NCI-H2081 treated with DMSO at 0.1 percent for 48 hours (cell line): ENCODE measurements at places on chromosomes 2 and 18.

GRCh38 chr2:207937823-207938222 is 87.5 kb downstream of the PLEKHM3 start:
- DNase-seq, result no peak

DNA sequence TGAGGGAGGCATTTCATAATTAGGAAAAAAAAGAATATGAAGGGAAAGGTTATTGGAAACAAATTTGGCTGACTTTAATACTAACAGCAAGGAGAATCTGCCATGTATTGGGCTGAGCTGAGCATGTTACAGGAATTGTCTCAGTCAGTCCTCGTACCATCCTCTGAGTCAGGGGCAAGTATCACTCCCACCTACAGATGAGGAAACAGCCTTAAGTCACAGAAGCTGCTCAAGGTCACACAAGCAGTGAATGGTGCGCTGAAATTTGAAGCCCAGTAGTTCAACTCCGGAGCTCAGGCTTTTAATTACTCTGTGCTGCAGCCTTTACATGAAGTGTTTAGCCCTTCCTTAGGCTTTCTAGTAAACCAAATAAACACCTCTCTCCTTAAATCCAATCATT is 17.3 kb downstream of the PROKR1 start:
- no peak for DNase-seq

DNA sequence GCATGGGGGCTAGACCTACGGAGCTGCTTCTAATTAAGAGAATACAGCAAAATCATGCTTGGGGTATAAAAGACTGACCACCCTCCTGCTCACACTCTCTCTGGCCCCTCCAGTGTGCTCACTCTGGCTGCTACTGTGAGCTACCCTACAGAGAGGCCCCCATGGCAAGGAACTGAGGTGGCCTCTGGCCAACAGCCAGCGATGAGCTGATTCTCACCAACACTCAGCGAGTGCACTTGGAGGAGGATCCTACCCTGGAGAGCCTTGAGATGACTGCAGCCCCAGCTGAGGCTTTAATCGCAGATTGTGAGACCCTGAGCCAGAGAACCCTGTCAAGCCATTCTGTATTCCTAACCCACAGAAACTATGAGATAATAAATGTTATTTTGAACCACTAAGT is 88.2 kb downstream of the GFPT1 start:
- no peak for DNase-seq

GRCh38 chr2:82998781-82999180 is 1460.3 kb downstream of the SUCLG1 start:
- no peak for DNase-seq

GRCh38 chr2:1455466-1455865 is 42.2 kb downstream of the TPO start:
- DNase-seq, result no peak

DNA sequence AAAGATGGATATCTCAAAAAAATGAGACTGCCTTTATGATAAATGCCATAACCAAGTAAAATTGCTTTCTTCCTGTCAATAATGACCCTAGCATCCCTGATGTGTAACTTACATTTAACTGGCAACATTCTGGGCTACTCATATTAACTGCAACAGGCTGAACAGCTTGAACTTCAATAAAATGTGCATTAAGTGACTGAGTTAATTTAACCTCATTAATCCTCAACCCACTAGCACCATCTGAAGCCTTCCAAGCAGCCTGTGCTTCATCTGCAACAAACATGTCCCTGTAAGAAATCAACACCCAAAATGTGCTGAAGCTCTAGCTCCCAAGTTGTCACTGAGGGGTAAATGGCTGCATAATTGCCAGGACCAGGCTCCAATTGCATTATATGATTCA is 296.2 kb upstream of the ZC3H15 start:
- no peak for DNase-seq

- no peak for DNase-seq
Observed at GRCh38 chr2:142174176-142174575, 43.4 kb upstream of the LRP1B start.

DNA sequence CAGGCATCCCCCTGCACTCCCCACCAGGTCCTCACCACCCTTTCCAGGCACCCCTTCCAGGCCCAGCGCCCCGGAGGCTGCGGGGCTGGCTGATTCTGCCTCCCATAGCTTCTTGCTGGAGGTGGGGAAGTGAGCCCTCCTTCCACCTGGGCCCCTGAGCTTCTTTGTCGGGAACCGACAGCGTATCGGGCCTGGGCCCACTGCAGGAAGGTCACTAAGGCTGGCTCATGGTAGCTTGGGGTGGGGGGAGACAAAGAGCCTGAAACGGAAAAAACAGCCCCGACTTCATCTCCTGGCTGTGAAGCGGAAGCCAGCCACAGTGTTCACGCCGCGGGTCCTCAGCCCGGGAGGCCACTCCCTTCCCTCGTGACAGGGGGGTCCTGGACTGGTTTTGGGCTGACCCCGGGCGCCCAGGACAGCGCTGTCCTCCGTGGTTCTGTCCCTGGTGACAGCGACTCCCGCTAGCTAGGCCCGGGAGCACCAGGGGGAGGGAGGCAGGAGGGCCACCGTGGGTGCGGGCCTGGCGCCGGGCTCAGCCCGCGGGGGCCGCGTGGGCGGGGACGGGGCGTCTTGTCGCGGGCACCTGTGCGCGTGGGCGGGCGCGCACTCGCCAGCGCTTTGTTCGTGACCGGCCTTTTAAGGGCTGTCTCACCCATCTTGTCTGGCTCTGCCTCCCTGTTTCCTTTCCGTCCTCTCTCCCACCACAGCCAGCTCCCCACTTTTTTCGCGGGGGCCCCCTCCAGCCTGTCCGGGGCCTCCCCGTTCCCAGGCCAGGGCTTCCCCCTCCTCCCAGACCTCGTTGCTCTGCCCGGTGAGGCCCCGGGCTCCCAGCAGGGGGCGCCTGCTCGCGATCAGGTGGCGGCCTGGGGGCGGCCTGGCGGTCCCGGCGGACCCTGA is 64.9 kb downstream of the DNMT3A start:
- no peak for DNase-seq

DNA sequence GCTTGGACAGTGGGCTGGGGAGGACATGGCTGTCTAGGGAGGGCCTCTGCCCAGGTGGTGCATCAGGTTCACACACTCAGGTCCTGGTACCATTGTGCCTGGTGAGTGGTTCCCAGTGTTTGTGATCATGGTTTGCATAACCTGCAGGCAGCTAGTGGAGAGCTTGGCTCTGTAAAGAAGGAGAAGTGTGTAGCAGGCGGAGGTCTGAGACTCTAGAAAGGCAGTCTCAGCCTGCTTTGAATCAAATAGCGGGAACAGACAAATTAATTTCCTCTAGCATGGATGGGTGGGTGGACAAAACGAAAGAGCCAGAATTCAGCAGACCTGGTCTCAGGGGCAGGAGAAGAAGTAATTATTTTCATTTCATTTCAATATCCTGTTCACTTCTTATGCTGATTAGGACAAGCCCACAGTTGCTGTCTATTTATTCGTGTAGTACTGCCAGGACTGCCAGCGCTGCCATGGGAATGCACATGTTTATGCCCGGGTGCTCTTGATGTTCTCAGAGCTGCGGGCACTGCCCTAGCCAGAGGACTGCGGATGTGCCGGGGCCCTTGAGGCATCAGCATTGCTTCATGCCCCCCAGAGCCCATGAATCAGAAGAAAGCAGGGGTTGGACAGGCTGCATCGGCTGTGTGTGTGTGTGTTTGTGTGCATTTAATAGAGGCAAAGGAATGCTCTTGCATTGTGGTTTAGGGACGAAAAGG is 45.4 kb upstream of the DLX2 start:
- no peak for DNase-seq

DNA sequence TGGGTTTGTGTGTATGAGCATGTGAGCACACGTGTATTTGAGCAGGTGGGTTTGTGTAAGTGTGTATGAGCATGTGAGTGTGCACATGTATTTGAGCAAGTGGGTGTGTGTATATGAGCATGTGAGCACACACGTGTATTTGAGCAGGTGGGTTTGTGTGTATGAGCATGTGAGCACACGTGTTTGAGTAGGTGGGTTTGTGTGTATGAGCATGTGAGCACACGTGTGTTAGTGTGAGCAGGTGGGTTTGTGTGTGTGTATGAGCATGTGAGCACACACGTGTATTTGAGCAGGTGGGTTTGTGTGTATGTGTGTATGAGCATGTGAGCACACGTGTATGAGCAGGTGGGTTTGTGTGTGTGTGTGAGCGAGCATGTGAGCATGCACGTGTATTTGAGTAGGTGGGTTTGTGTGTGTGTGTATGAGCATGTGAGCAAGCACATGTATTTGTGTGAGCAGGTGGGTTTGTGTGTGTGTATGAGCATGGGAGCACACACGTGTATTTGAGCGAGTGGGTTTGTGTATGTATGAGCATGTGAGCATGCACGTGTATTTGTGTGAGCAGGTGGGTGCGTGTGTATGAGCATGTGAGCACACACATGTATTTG is 169.7 kb downstream of the TWIST2 start:
- no peak for DNase-seq

DNA sequence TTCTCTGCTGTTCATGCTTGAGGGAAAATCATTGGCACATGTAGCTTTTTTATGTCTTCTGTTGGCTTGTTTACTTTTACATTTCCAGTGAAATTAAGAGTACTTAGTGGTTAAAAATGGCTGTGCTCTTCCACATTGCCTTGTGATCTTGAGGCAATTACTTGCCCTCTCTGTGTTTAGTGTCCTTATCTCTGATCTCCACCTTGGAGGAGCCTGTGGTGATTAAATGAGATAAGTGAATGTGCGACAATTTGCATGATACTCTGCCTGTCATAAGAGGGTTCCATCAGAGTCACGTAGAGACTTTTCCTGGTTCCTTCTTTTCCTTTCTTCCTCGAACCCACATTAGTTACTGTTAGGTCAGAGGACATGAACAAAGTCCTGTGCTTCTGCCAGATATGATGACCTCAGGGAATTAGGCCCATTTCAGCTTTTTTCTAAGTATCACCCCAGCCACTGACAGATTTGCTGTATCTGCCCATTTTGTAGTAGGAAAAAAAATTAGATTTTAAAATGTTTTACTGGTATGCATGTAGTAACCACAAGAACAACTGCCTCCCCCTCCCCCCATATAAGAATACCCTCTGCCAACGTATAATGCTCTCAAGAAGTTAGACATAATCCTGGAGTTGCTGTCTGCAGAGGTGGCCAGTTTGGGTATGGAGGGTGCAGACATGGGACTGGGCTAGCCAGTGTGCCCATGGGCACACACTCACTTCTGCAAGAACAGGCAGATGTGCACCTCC is 51.9 kb downstream of the TET3 start:
- DNase-seq, result no peak

GRCh38 chr2:36561237-36561944 is 36.6 kb downstream of the FEZ2 start:
- DNase-seq, result no peak

DNA sequence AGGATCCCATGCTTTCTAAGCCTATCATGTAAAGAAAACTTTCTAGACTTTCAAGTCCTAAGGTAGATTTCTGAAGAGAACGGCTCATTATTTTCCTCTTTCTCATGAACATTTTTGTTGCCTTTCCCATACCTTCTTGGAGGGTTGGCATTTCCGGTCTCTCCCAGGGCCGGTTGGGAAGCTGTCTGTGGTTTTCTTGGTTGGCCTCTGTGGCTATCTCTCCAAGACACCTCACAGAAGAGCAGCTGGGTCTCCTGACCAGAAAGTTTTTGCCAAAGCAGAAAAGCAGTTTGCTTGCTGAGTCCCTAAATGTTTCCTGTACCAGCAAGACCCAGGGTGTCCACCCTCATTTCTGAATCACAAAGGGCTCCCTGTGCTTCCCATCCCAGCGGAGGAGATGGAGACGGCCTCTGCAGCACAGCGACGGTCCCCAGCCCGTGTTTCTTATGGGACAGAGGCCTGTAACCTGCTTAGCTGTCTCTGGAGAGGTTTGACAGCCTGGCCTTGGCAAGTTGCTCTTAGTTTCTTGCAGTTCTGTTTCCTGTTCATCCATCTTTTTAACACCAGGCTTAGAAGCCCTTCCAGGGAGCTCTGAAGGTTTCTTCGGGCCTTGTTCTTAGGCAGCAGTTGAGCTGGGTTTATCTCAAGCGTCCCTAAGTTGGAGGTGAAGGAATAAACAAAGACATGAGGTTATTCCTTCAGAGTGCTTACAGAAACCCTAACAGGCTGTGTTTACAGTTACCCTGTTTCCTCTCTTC is 39.8 kb downstream of the GREB1 start:
- no peak for DNase-seq

DNA sequence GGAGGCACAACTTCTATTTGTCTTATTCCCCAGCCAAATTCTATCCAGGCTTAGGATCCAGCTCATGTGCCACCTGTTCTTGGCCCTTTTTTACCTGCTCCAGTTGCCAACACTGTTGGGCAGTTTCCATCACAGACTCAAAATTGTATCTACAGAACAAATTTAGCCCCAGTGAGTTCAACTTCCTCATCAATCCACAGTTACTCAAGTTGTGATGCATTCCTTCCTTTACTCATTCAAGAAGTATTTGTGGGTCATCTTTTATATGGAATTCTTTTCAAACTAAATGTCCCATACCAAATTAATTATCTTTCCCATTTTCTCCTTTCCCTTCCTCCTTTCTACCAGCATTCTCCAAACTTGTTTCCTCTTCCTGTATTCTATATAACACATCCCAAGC is 12.7 kb upstream of the DDX18 start:
- DNase-seq, result no peak

DNA sequence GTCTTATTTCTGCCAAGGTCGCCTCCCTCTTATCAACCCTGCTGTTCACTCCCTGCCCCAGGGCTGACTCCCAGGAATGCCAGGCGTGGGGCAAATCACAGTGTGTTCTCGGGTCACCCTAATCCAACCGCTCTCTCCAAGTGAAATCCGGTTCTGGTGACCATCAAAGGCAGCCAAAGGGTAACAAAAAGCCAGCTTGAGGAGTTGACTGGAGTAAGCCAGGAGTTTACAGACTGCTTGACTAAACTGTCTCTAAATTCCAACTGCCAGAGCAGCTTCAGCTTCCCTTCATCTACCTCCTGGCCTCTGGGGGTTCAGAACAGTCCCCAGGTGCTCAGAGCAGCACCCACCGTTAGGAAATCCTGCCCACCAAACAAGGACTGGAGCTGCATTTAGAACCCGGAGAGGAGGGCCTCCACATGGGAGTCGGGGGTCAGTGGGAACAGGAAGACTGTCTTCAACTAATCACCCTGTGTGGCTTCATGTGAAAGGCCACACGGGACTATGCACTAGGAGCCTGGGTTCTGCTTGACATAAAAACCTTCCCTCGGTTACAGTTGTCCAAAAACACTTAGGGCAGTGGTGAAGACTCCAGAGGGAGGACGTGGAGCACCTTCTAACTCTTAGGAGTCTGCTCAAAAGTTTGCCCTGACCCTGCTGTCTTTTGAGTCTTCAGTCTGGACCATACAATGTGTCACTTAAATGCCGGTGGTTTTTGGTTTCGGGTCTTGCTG is 24.2 kb upstream of the MCFD2 start:
- no peak for DNase-seq
